NCI-H345 (cell line): ENCODE measurements at places on chromosomes 16 and 17.

GRCh38 chr17:77753691-77754245 is 204.7 kb upstream of the TNRC6C start:
- DNase-seq, result no peak

GRCh38 chr16:64975821-64976220 is 146.0 kb downstream of the CDH11 start:
- no peak for DNase-seq

GRCh38 chr17:16415031-16415924 is at the start of gene TRPV2:
TRPV2 (plus strand) TSS chr17:16415571; CDS start chr17:16417669, 2,098 bp downstream.
- DNase-seq, result no peak

- no peak for DNase-seq
Measured at GRCh38 chr16:67489401-67490083, 6.2 kb upstream of the AGRP start.

DNA sequence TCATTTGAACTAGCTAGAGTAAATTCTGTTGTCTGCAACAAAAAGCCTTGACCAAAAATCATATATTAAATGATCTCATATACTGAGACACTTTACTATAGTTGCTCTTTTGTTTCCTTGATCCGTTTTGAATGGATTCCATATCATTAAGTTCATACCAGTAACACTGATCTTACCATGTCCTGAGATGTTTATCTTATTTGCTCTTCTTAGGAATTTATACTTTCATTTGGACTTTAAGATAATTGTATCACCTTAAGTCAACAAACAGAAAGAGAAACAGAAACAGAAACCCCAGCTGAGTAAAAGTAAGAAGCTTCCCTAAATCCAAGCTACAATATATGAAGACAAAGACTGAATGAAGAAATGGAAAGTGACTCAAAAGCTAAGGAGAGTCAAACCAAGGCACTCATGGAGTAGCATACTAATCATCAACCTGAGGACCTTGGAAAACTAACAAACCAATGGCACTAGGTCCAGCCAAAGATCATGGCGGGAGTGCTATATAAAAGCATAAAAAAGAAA is 106.5 kb upstream of the COX10 start:
- DNase-seq, result no peak
